Stimulated activated CD8-positive, alpha-beta memory T cell treated with anti-CD3 and anti-CD28 coated beads, Interleukin-15, amount 100 ng/mL, for 24 hours (primary cell): ENCODE measurements at places on chromosomes 2 and 18.

- DNase-seq = no peak
Observed at GRCh38 chr2:125643128-125643527, 1012.8 kb upstream of the GYPC start.

DNA sequence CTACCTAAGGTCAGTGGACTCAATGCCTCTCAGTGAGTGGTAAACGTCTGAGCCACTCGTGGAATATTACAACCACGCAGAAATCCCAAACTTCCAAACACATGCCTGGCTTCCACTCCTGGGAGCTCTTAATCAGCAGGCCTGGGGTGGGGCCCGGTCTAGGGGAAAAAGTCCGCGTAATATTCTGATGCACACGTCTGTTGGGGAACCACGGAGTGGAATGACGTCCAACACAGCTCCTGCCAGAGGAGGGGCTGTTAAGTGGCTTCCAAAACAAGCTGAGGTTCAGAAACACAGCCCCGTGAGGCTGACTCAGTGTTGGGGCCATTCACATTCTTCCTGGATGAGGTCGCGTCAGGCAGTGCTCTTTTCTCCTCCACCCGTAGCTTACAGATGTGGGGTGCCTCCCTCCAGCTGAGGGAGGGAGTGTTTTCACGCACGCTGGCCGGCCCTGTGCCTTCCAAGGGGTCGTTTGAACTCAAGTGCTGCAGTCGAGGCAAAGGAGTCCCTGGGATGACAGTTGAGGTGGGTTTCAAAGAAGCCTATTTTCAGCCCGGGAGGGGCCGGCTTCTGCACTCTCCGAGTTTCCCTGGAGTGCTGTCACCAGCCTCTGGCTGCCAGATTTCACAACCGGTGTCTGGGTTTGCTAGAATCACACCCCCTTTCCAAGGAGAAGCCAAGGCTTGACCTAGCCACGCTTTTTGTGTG lies 73.1 kb downstream of the ACKR3 start:
- DNase-seq = no peak

DNA sequence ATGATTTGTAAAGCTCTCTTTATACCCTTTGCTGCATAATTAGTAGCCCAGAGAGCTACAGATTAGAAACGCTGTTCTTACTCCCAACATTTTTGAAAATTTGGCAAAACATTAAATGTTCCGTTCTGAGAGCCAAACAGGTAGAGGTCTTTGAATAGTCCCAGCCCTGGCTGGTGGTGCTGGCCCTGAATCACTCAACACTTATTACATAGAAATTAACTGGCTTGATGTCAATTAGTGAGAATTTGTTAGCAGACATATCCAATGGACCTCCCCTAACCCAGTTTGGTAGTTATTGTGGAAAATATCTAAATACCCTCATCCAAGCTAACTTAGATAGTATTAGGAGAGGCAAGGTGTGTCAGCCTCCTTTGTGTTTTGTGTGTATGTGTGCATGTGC lies 440.7 kb downstream of the MTX2 start:
- DNase-seq = no peak

DNA sequence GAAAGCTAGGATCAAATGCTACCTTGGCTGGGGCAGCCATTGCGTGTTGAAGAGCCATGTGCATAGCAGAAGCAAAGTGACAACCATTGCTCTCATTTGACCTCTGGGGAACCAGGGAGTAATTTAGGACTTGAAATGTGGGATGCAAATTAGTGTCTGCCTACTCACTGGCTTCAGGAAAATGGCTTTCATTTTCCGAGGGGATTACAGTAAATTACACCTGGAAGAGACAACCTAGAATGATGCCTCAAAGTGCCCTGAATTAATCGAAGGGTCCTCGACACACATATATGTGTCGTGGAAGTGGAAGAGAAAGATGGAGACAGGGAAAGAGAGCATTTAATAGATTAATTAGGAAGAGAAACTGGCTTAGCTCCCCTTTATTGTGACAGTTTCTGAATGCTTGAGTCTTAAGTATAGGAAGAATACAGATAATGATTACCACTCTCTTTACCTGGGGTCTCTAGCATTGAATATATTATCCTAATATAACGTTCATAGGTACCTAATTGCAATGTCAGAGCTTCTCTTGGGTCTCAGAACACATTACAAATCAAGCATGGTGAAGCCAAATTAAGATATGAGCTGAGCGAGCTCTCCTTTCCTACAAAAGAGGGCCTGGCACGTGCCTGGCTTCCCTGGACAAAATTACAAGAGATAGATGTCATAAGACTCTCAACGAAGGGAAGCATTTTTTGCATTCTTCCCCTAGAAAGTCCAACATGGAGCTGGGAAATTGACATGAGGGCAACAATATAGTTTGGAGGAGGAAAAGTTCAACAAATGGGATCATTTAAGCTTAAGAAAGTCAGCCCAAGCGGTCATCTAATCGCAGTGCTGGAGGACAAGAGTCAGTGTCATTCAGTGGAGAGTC lies 59.5 kb downstream of the MYCN start:
- no peak for DNase-seq

GRCh38 chr2:8571792-8572499 lies 109.9 kb upstream of the ID2 start:
- DNase-seq = no peak

- no peak for DNase-seq
Observed at GRCh38 chr2:145615626-145616025, 1095.7 kb upstream of the ZEB2 start.

- no peak for DNase-seq
Observed at GRCh38 chr2:81061016-81061415, 756.5 kb upstream of the LRRTM1 start.
